Daoy (cell line): ENCODE measurements at places on chromosomes 2 and 18. TPM values are rescaled to one million over a fixed set of nuclear protein-coding genes. Genes with fewer than 3 reads are reported as not detected.

TSGA10 gene
- total RNA-seq: 8.2 TPM in 2 replicates

SLC4A5 gene
- total RNA-seq: 0.17 TPM in 1 of 2 replicates, not detected in the other

ANKRD30B gene
- 0.23 TPM in 1 of 2 replicates, not detected in the other for total RNA-seq

EGR4 gene
- not detected in 2 replicates for total RNA-seq

IL1RL2 gene
- total RNA-seq: not detected in 2 replicates

XDH gene
- 0.18 and 0.97 TPM in 2 replicates for total RNA-seq

ABHD1 gene
- total RNA-seq: 1.7 TPM in 1 of 2 replicates, not detected in the other

ADD2 gene
- 15.6 and 23.3 TPM in 2 replicates for total RNA-seq

CCDC68 gene
- total RNA-seq: 0.18 and 3.5 TPM in 2 replicates

TTC32 gene
- 4.8 and 7.9 TPM in 2 replicates for total RNA-seq

PID1 gene
- 6.1 and 7.2 TPM in 2 replicates for total RNA-seq

ARHGAP15 gene
- 0.51 and 1.4 TPM in 2 replicates for total RNA-seq

INHBB gene
- total RNA-seq: 0.29 and 1.0 TPM in 2 replicates

CD8B2 gene
- total RNA-seq: not detected in 2 replicates
